Esophagus squamous epithelium (tissue), 5 donors: ENCODE measurements at places on chromosomes 7 and 10. TPM values are rescaled to one million over a fixed set of nuclear protein-coding genes. Genes with fewer than 3 reads are reported as not detected.

Gene GRK5
- total RNA-seq: 2.4 TPM

DNA sequence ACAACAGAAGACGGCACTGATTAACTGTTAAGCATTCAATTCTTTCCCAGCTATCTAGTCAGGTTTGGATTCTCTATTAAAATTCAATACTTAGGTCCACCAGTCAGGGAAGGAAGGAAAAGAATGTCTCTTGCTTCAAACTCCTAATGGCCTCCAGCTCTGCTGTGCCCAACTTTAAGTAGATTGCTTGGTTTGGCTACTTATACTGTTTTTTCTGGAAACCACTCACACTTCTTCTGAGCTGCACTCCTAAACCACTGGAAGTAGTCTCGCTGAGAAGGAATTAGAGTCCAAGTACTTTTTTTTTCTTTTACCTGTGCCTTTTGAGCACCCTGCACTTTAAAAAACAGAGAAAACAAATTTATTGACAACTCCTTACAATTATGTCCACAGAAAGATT, 26.7 kb upstream of the COL1A2 start:
- H3K4me3 ChIP-seq: peak overlapping the region; percentile 43
- no peaks in the 10 kb centered on the region for H3K36me3 ChIP-seq
- H3K27me3 ChIP-seq: no peaks in the 10 kb centered on the region
- peak overlapping the region; percentile 56 for H3K27ac ChIP-seq
- H3K4me1 ChIP-seq: no peaks in the 10 kb centered on the region

DNA sequence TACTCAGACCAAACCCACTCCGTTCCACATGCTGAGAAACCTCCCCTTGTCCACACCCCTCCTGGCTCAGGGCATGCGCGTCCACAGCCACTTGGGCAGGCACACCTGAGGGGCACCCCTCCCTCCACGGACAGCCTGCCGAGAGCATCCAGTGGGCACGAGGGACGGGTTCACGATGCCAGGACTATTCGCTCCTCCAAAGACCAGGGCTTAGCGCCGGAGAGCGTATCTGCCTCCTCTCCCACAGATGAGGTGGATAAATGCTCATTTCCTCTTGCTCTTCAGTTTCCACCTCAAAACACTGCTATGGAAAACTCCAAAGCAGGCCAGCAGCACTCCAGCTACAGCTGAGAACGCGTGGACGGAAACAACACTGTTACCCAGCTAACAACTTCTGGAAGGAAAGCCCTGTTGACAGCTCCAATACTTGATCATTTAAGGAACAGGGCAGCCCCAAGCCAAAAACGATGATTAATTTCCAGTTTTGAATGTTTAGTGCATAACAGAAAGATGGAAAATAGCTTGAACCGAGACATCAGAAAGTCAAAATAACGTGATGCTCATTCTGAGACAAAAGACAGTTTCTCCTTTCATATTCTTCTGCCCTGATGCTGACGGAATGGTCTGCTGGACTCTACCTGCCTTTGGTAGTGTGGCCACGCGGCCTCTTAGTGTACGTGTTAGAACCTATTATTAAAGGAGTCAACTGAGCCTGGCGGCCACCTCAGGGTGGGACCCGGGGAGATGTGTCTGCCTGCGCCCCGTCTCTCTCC, 204.7 kb downstream of the DNAJB6 start:
- no peaks in the 10 kb centered on the region for H3K4me1 ChIP-seq
- no peak overlapping the region for H3K27ac ChIP-seq
- no peaks in the 10 kb centered on the region for H3K27me3 ChIP-seq
- no peak for DNase-seq
- no peak overlapping the region for H3K4me3 ChIP-seq

Gene WDFY4
- total RNA-seq: 0.87 TPM

GRCh38 chr10:38038932-38039245, 28.4 kb downstream of the ZNF33A start:
- no peaks in the 10 kb centered on the region for H3K36me3 ChIP-seq
- no peak for DNase-seq
- no peaks in the 10 kb centered on the region for H3K27me3 ChIP-seq

GRCh38 chr10:110426294-110427181, 71.2 kb upstream of the DUSP5 start:
- H3K27me3 ChIP-seq: no peaks in the 10 kb centered on the region
- peaks cover 44% of the 10 kb centered on the region for H3K4me1 ChIP-seq
- H3K4me3 ChIP-seq: no peak overlapping the region

Gene SLC26A3
- total RNA-seq: not detected

- H3K4me3 ChIP-seq: no peak overlapping the region
- no peak for DNase-seq
- H3K4me1 ChIP-seq: no peaks in the 10 kb centered on the region
Observed at GRCh38 chr10:13505052-13505680, 23.6 kb downstream of the BEND7 start.

- DNase-seq: no peak
- H3K27me3 ChIP-seq: no peaks in the 10 kb centered on the region
Observed at GRCh38 chr10:118193642-118194041, 146.9 kb upstream of the RAB11FIP2 start.

GRCh38 chr10:63633677-63634487, 112.7 kb downstream of the REEP3 start:
- no peaks in the 10 kb centered on the region for H3K36me3 ChIP-seq
- peaks cover 7% of the 10 kb centered on the region for H3K4me1 ChIP-seq
- no peak overlapping the region for H3K27ac ChIP-seq
- DNase-seq: no peak
- no peak overlapping the region for H3K4me3 ChIP-seq
- no peaks in the 10 kb centered on the region for H3K27me3 ChIP-seq

Gene DCLRE1C
- 15.6 TPM for total RNA-seq

GRCh38 chr10:84179059-84179710, 5.6 kb downstream of the GPR15LG start:
- H3K4me1 ChIP-seq: peaks cover 26% of the 10 kb centered on the region
- no peak for DNase-seq
- peak overlapping the region; percentile 86 for H3K27ac ChIP-seq
- H3K36me3 ChIP-seq: no peaks in the 10 kb centered on the region
- H3K27me3 ChIP-seq: no peaks in the 10 kb centered on the region

Gene GRM8
- total RNA-seq: not detected

DNA sequence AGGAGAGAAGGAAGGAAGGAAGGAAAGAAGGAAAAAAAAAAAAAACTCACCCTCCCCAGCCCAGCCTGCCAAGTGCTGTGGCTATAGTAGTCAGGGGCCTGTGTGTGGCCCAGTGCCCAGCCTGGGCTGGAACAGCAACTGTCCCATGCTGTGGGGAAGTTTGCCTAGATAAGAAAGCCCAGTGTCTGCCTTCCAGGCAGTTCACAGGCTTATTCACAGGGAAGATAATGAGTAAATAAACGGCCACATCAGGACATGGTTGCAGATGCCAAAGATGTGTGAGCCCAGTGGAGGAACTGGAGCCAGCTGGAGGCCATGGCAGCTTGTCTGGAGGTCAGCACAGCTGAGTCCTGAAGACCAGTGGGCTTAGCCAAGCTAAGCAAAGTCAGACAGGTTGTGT, 132.4 kb upstream of the FOXK1 start:
- H3K36me3 ChIP-seq: no peaks in the 10 kb centered on the region
- H3K4me1 ChIP-seq: no peaks in the 10 kb centered on the region
- no peak for DNase-seq
- no peak overlapping the region for H3K4me3 ChIP-seq

GRCh38 chr10:77548157-77548556, 89.5 kb downstream of the KCNMA1 start:
- no peaks in the 10 kb centered on the region for H3K27me3 ChIP-seq
- H3K36me3 ChIP-seq: no peaks in the 10 kb centered on the region
- H3K4me3 ChIP-seq: no peak overlapping the region
- peaks cover 28% of the 10 kb centered on the region for H3K4me1 ChIP-seq

- DNase-seq: no peak
- no peak overlapping the region for H3K4me3 ChIP-seq
- H3K27me3 ChIP-seq: no peaks in the 10 kb centered on the region
- peaks cover 17% of the 10 kb centered on the region for H3K4me1 ChIP-seq
- no peaks in the 10 kb centered on the region for H3K36me3 ChIP-seq
Observed at GRCh38 chr7:74674166-74674565, 16.6 kb downstream of the GTF2I start.

- no peaks in the 10 kb centered on the region for H3K27me3 ChIP-seq
- peaks cover 55% of the 10 kb centered on the region for H3K36me3 ChIP-seq
- H3K4me3 ChIP-seq: no peak overlapping the region
- H3K4me1 ChIP-seq: peaks cover 2% of the 10 kb centered on the region
Observed at GRCh38 chr7:1149351-1149794, 10.6 kb downstream of the ZFAND2A start.

DNA sequence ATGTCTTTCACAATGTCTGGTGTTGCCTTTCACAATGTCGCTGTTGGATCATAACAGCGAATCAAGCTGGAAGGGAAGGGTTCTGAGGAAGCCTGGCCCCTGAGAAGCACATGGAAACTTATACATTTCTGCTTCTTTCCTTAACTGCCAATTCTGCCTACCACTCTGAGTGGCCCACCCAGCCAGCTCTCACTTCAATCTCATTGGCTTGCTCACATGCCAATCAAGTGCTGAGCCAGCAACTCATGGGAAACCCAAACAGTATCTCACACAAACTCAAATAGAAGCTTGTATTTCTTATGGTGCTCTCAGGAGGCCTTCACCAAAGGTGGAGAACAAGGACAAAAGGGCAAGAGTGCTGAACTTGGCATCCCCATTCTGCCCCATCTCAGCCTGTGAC, 117.4 kb upstream of the GPR26 start:
- H3K4me3 ChIP-seq: no peak overlapping the region
- no peak overlapping the region for H3K27ac ChIP-seq
- no peak for DNase-seq
- H3K27me3 ChIP-seq: no peaks in the 10 kb centered on the region
- no peaks in the 10 kb centered on the region for H3K4me1 ChIP-seq

GRCh38 chr10:108490944-108491343, 1326.4 kb upstream of the SORCS1 start:
- no peaks in the 10 kb centered on the region for H3K4me1 ChIP-seq
- no peak overlapping the region for H3K4me3 ChIP-seq
- DNase-seq: no peak
- H3K36me3 ChIP-seq: no peaks in the 10 kb centered on the region
- H3K27ac ChIP-seq: no peak overlapping the region

DNA sequence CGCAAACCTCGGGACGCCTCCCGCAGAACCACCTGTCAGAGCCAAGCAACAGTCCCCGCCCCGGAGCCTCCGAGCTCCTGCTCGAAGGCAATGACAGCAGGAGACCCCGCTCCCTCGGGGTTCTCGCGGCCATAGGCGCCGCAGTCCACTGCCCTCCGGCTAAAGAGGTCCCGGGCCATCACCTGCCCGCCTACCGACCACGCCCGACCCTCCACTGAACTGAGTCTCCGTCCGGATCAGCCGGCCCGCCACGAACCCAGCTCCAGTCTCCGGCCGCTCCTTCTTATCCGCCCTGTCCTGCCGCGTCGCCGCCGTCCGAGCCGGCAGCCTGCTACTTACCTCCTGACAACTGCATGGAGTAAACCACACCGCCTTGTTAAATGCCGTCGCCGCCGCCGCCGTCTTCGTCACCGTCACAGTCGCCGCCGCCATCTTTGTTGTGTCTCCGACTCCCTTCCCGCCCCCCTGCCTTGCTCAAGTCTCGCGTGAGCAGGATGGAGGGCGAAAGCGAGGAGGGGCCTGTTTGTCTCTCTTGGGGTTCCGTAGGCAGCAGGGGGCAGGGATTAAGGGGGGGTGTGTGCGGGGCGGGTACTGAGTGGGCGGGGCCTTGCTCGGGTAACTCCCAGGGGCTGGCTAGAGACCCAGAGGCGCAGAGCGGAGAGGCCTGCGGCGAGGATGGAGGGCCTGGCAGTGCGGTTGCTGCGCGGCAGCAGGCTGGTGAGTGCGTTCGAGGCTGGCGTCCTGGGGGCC, at the start of the genes ACADSB and IKZF5:
ACADSB (plus strand) TSS at position 652 of the 750 bp plus-strand sequence; CDS start at position 676, 24 bp downstream.
IKZF5 (minus strand) TSS at position 441 of the 750 bp plus-strand sequence. CDS start 10,170 bp downstream, outside the sequence.
- peak; percentile 91 for DNase-seq
- H3K4me1 ChIP-seq: peaks cover 76% of the 10 kb centered on the region
- peak within 1 kb of the TSS; percentile 96 for H3K27ac ChIP-seq
- peak within 1 kb of the TSS; percentile 94 for H3K4me3 ChIP-seq
- H3K27me3 ChIP-seq: no peaks in the 10 kb centered on the region

Gene TMEM120A
- 21.0 TPM for total RNA-seq

DNA sequence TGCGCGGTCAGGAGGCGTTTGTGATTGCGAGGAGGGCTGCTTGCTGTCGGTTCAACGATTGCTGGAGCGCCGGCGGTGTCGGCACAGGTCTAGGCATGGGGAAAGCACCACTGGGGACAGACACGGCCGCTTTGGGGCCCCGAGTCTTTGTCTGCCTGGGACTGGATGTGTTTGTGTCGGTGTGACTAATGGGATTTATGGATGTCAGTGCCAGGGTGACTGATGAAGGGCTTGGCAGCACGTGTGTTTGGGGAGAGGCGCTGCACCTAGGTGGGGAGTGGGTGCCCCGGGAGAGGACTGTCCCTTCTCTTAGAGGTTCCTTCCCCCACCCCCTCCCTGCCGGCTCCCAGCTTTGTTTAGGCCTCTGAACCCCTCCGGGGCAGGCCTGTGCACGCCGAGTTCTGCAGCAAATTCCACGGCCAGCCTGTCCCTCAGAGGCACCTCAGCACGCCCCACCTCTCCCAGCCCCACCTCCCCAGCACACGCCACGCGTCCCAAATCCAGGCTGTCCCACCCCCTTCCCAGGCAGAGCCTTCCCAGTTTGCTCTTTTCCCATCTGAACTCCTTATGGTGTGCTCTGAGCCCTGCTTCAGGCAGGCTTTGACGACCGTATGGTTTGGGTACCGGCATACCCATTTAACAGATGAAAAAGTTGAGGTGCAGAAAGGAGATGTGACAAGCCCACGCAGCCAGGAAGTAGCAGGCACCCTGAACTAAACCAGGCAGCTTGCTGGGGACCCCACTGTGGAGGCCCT, 6.4 kb upstream of the TNRC18 start:
- DNase-seq: no peak
- H3K4me1 ChIP-seq: peaks cover 10% of the 10 kb centered on the region
- H3K27me3 ChIP-seq: no peaks in the 10 kb centered on the region

Gene VWC2
- 0.19 TPM for total RNA-seq

DNA sequence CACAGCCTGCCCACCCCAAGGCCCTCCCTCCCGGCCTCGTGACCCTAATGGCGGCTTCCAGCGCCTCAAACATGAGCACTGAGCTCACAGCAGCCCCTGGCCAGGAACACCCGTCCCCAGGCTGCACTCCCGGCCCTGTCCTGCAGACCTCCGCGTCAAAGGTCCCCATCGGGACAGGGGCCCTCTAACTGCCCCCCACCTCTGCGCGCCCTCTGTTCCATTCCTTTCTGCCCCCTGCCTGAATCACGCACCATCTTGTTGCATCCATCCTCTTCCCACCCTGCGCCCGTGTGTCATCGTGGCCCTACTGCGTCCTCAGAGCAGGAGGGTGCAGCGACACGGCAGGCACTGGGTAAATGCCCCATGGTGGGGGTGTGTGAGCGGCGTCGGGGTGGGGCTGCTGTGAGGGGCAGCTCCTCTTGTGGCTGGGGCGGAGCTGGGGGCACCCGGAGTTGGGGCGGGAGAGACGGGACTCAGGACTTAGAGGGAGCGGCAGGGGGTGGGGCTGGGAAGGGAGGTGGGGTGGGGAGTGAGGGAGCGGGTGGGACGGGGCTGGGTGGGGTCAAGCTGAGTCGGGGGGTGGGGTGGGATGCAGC, 13.4 kb downstream of the SLC29A4 start:
- H3K27ac ChIP-seq: no peak overlapping the region
- H3K27me3 ChIP-seq: peaks cover 37% of the 10 kb centered on the region
- no peaks in the 10 kb centered on the region for H3K36me3 ChIP-seq
- DNase-seq: no peak
- peaks cover 6% of the 10 kb centered on the region for H3K4me1 ChIP-seq

Gene ELMO1
- 8.3 TPM for total RNA-seq

Gene FAM221A
- total RNA-seq: 8.0 TPM

Gene SYT15B
- 1.0 TPM for total RNA-seq
